ENCODE measurements at places on chromosomes 16 and 17.

- peaks cover 5% of the 10 kb centered on the region for H3K4me1 ChIP-seq
- H3K27me3 ChIP-seq, result no peaks in the 10 kb centered on the region
- peaks cover 81% of the 10 kb centered on the region for H3K36me3 ChIP-seq
- peak overlapping the region; percentile 32 for H3K27ac ChIP-seq
- DNase-seq, result no peak
Measured at GRCh38 chr17:48928876-48929811, 15.5 kb downstream of the SNF8 start.

DNA sequence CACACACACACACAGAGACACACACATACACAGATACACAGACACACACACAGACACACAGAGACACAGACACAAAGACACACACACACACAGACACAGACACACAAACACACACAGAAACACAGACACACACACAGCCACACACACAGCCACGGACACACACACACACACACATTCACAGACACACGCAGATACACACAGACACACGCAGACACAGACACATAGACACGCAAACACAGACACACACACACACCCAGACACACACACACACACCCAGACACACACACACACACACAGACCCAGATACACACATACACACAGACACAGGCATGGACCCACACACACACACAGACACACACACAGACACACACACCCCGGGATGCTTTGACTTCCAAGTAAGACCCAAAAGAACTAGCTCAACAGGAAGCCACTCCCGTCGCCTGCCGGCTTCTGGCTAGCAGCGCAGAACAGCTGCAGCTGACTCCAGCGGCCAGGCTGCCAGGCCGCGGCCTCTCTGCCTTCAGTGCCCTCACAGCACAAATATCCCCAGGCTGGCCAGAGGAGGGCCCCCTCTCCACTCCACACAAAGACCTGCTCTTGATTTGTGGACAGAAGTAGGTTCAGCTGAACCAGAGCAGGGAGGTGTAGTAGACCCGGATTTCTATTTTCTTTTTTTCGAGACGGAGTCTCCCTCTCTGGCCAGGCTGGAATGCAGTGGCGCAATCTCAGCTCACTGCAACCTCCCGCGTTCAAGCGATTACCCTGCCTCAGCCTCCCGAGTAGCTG is 6.0 kb upstream of the CHRNE start:
- no peaks in the 10 kb centered on the region for H3K36me3 ChIP-seq
- H3K4me3 ChIP-seq, result no peak overlapping the region
- no peak overlapping the region for H3K27ac ChIP-seq
- H3K4me1 ChIP-seq, result peaks cover 3% of the 10 kb centered on the region
- peaks cover 13% of the 10 kb centered on the region for H3K27me3 ChIP-seq

DNA sequence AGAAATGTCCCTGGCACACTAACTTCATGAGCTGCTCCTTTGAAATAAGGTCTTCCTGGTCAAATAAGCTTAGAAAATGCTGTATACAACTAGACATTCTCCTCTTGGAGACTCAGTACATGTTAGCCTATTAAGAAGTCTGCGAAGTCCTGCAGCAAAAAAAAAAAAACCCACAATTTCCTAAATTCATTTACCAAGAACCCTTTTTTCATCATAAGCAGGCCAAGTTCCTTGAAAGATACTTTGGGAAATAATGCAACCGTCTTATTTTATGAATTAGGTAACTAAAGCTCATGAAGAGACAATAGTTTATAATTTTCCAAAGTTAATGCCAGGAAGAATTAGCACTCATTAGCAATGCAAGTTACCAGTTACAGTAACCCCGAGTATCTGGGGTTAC is 49.0 kb upstream of the HAS3 start:
- no peak overlapping the region for H3K4me3 ChIP-seq
- H3K36me3 ChIP-seq, result no peaks in the 10 kb centered on the region
- H3K27ac ChIP-seq, result no peak overlapping the region
- no peak for DNase-seq

DNA sequence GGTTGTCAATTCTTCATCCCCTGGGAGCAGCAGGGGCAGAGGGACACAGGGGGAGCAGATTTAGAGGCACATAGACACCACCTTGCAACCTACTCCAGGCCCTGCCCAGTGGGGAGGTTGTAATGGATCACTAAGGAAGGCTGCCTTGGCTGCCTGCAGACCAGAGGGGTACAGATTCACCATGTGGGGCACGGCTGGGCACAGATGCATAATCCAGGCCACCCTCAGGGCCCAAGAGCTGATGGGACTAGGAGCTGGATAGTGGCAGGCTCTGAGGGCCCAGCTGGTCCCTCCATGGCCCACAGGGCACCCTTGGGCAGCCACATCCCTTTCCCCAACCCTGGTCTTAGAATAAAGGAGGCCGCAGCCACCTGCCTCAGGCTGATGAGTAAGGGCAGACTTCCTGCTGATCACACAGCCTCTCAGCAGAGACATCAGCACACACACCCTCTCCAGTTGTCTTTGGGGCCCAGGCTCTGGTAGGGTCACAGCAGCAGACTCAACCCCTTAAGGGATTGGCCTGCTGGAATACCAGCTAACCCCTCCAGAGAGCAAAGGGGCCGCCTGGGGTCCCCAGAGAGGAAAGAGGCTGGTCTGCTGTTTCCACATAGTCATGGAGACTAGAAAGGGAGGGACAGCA is 224.9 kb downstream of the GSG1L start:
- no peak for DNase-seq
- H3K27ac ChIP-seq, result no peak overlapping the region
- no peak overlapping the region for H3K4me3 ChIP-seq

- no peak for DNase-seq
- no peak overlapping the region for H3K4me3 ChIP-seq
- H3K36me3 ChIP-seq, result no peaks in the 10 kb centered on the region
- no peak overlapping the region for H3K27ac ChIP-seq
- peaks cover 1% of the 10 kb centered on the region for H3K4me1 ChIP-seq
- H3K27me3 ChIP-seq, result no peaks in the 10 kb centered on the region
Measured at GRCh38 chr16:79019431-79019830, 581.1 kb downstream of the MAF start.

DNA sequence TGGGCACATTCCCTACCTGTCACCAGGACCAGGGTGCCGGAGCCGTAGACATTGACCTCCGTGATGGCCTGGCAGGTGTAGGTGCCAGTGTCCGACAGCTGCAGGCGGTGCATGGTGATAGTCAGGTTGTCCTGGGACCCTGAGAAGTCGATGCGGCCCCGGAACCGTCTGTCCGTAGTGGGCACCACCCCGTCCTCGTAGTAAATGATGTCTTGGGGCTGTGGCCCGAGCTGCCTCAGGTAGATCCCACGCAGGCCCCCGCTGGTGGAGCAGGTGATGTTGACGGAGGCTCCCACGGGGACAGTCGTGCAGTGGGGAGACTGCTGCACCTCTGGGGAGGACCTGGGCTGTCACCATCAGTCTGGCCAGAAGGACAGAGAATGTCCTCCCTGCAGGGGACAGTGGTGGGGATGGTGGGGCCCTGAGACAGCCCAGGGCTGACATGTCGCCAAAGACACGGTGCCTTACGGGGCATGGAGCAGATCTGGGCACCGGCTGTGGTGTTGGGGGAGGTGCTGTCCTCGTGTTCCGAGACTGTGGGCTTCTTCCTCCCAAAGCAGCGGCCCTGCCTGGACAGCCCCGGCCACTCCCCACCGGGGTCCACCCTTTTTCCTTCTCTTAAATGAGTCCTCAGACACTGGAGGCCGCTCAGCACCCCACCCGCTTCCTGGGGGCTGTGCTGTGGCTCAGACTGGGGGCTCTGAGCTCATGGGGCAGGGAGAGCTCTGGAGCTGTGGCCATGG is 586 bp downstream of the CD7 start:
- DNase-seq, result no peak
- H3K36me3 ChIP-seq, result peaks cover 2% of the 10 kb centered on the region
- H3K4me3 ChIP-seq, result peak overlapping the region; percentile 83

GRCh38 chr17:37137906-37138514 is 189.3 kb downstream of the AATF start:
- H3K4me3 ChIP-seq, result no peak overlapping the region
- no peaks in the 10 kb centered on the region for H3K4me1 ChIP-seq
- H3K27ac ChIP-seq, result no peak overlapping the region
- peaks cover 3% of the 10 kb centered on the region for H3K36me3 ChIP-seq

DNA sequence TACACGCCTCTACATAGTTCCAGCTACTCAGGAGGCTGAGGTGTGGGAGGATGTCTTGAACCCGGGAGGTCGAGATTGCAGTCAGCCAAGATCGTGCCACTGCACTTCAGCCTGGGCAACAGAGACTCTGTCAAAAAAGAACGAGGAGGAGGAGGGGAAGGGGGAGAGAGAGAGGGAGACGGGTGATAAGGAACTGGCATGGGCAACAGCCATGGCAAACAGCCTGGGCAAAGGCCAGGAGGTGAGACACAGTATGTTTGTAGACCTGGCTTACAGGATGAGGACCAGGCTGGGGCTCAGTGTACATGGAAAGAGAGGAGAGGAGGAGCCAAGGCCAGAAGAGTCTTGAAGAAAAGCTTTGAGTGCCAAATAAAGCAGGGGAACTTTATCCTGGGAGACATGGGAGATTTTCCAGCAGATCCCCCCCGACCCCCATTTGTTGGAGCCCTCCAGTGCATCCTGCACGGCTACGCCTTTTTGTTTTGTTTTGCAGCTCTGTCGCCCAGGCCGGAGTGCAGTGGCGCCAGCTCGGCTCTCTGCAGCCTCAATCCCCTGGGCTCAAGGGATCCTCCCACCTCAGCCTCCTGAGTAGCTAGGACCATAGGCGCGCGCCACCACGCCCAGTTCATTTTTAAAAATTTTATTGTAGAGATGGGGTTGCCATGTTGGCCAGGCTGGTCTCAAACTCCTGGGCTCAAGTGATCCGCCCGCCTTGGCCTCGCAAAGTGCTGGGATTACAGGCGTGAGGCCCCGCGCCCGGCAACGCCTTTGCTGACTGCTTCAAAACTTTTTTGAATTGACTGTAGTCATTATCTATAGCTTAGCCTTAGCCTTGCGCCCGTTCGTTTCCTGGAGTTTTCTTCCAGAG is 1.3 kb upstream of the ALKBH5 start:
- H3K27me3 ChIP-seq, result no peaks in the 10 kb centered on the region
- H3K27ac ChIP-seq, result peak overlapping the region; percentile 100
- peaks cover 33% of the 10 kb centered on the region for H3K36me3 ChIP-seq
- peaks cover 39% of the 10 kb centered on the region for H3K4me1 ChIP-seq
- no peak for DNase-seq

- H3K27ac ChIP-seq, result no peak overlapping the region
- H3K4me3 ChIP-seq, result no peak overlapping the region
- H3K36me3 ChIP-seq, result peaks cover 42% of the 10 kb centered on the region
- H3K4me1 ChIP-seq, result peaks cover 72% of the 10 kb centered on the region
Measured at GRCh38 chr16:11084484-11084875, 140.1 kb downstream of the CLEC16A start.

DNA sequence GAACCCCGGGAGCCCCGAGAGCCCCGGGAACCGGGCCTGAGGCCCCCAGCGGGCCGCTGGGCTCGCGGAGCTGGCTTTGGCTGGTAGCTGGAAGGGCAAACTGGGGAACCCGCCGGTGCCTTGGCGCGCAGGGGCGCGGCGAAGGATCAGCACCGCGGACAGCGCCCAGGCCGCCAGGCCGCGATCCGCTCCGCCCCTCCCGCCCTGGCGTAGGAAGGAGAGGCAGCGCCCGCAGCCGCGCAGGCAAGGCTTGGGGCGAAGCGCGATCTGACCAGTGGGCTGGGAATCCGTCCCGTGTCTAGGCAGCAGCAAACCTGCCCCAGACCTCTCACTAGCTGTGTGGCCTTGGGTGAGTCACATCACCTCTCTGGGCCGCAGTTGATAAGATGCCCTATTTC is 331 bp upstream of the CCDC92B start:
- H3K27me3 ChIP-seq, result peaks cover 35% of the 10 kb centered on the region
- peaks cover 3% of the 10 kb centered on the region for H3K4me1 ChIP-seq
- H3K36me3 ChIP-seq, result no peaks in the 10 kb centered on the region

- no peaks in the 10 kb centered on the region for H3K36me3 ChIP-seq
- H3K27me3 ChIP-seq, result peaks cover 10% of the 10 kb centered on the region
- no peak for DNase-seq
- no peaks in the 10 kb centered on the region for H3K4me1 ChIP-seq
- no peak overlapping the region for H3K27ac ChIP-seq
Measured at GRCh38 chr17:65290056-65290455, 152.9 kb downstream of the RGS9 start.

DNA sequence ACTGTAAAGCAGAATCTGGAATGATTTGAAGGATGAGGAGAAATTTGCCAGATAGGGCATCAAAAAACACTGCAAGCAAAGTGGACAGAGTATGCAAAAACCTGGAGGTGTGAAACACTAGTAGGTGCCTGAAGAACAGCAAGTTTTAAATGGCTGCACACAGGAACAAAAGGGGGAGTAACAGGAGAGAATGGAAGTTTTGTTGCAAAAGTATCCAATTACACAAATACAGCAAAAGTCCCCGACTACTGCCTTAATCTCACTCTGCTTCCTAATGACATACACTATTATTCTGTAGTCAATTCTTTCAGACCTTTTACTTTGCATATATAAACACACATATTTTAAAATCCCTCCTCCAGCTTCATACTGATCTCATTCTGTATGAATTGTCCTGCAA is 1.5 kb downstream of the HEATR6 start:
- H3K4me1 ChIP-seq, result peaks cover 43% of the 10 kb centered on the region
- DNase-seq, result no peak
- H3K27me3 ChIP-seq, result no peaks in the 10 kb centered on the region
- peaks cover 32% of the 10 kb centered on the region for H3K36me3 ChIP-seq
- peak overlapping the region; percentile 91 for H3K4me3 ChIP-seq

- peaks cover 56% of the 10 kb centered on the region for H3K36me3 ChIP-seq
- DNase-seq, result no peak
- peak overlapping the region; percentile 57 for H3K4me3 ChIP-seq
- H3K27me3 ChIP-seq, result peaks cover 2% of the 10 kb centered on the region
Measured at GRCh38 chr17:8224891-8225812, 14.8 kb upstream of the AURKB start.

GRCh38 chr17:80754846-80755245 is 210.2 kb downstream of the RPTOR start:
- no peaks in the 10 kb centered on the region for H3K27me3 ChIP-seq
- DNase-seq, result no peak
- H3K4me1 ChIP-seq, result peaks cover 55% of the 10 kb centered on the region
- peaks cover 64% of the 10 kb centered on the region for H3K36me3 ChIP-seq
- H3K27ac ChIP-seq, result no peak overlapping the region

DNA sequence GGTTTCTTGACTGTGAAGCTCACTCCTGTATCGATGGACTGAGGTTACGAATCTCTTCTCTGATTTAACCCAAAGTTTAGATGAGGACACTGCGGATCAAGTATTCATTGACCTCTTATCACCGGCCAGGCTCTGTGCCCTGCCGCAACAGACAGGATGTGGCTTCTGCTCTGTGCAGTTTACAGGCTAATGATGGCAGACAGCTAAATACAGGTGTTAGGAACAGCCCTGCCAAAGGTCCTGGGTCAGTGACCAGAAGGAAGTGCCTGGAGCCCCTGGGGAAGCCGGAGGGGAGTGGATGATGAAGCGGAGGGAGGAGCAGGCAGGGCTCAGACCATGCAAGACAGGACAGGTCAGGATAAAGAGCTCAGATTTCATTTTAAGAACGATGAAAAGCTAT is 44.4 kb downstream of the HAPSTR1 start:
- peaks cover 10% of the 10 kb centered on the region for H3K27me3 ChIP-seq
- no peak overlapping the region for H3K27ac ChIP-seq
- peak; percentile 28 for DNase-seq
- no peaks in the 10 kb centered on the region for H3K36me3 ChIP-seq
- no peak overlapping the region for H3K4me3 ChIP-seq

- H3K4me1 ChIP-seq, result peaks cover 14% of the 10 kb centered on the region
- H3K27ac ChIP-seq, result no peak overlapping the region
- no peaks in the 10 kb centered on the region for H3K27me3 ChIP-seq
- peak; percentile 42 for DNase-seq
- peaks cover 12% of the 10 kb centered on the region for H3K36me3 ChIP-seq
Measured at GRCh38 chr16:14289692-14290340, 218.7 kb downstream of the MRTFB start.
